ENCODE measurements at places on chromosomes 1 and 21.
A peak's percentile ranks its signal among the peaks of the same experiment; 100 is the strongest.

DNA sequence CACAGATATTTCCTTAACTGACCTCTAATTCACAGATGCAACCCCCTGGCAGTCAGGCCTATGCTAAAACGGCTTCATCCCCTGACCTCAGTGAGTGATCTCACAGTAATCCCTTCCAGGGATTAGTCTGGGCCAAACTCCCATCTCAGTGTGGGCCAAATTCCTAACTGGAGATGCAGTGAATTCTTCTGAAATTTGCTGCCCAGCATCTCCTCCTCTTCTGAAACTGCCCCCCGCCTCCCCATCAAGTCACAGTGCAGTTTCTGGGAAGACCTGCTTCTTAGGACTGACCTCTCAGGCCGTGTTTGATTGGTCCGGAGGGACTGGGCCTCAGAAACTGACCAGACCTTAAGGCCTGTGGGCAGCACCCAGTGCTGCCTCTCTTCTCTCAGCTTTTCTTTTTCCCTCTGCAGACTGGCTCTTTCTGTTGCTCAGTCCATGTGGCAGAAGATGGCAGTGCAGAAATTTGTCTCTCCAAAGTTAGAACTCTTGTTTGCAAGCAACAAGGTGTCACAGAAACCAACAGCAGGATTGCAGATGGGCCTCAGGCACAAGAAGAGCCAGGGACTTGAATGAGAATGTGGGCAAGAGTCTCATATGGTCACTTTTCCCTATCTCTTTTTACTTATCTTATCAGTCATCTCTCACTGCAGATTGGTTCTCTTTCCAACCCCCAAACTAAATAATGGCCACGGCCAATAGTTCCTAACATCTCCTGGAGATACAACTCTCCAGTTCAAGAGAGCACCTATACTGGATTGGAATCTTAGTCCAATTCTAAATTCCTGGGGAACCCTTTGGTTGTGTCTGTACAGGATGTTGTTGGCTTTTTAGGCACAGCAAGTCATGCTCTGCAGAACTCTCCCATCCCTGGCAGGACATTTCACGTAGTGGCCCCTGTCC lies 95.5 kb upstream of the RALGPS2 start:
- no peak for DNase-seq

DNA sequence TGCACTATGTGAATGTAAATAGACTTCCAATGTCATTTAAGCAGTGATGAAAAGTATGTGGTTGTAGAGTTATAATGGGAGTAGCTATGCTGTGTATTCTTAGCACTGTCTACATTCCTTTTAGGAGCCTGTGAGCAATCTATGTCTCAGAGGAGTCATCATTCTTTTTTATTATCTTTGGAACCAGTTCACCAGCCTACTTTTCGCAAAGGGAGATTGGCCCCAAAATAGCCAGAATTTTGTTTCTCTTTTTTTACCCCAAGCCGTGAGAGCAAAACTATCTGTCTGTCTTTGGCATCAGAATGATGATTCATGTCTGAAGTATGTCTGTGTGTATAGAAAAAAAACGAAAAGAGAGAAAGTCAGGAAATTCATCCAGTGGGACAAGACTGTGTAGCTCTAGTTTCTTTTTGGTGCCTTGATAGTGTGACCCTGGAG lies 44.2 kb downstream of the OSBPL9 start:
- DNase-seq = no peak

DNA sequence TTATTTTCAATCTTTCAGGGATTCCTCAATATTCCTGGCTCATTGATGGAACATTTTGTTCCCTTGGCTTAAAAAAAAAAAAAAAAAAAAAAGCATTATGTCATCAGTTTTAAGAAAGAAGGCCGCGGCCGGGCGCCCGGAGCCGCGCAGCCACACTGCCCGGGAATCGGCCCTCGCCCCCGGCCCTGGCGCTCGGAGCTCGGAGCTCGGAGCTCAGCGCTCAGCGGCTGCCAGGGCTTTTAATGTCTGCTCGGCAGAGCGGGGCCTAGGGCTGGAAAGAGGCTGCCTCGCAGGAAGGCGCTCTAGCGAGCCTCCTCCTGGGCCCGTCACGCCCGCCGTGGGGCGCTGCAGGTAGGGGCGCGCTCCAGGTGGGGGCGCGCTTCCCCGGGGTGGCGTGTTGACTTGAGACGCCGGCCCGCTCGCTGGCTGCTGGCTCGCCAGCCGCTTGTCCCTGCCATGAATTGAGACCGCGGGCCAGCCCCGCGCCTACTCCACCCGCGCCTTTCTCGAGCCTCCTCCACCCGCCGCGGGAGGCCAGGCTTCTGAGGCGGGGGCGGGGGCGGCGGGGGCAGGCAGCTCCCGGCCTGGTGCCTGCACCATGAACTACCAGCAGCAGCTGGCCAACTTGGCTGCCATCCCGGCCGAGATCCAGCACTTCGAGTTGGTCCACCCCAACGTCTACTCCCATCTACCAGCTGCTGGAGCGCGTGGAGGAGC lies 5.4 kb upstream of the TDRD5 start:
- DNase-seq = no peak

DNA sequence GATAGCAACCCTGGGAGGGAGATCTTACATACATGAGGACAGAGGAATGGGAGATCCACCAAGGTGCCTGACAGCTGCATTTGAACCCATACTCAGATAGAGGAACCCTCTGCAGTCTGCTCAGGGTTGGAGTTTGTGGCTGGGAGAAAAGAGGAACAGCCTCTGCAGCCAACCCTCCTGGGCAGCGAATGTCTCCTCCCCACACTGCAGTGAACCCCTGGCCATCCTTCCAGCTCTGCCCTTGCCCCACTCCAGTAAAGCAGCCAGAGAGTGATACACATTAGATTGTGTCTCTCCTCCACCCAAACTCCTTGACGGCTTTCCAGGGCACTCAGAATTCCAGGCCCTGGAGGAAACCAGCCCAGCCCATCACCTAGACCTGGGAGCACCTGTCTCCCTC lies 137.7 kb downstream of the RUNX1 start:
- no peak for DNase-seq

DNA sequence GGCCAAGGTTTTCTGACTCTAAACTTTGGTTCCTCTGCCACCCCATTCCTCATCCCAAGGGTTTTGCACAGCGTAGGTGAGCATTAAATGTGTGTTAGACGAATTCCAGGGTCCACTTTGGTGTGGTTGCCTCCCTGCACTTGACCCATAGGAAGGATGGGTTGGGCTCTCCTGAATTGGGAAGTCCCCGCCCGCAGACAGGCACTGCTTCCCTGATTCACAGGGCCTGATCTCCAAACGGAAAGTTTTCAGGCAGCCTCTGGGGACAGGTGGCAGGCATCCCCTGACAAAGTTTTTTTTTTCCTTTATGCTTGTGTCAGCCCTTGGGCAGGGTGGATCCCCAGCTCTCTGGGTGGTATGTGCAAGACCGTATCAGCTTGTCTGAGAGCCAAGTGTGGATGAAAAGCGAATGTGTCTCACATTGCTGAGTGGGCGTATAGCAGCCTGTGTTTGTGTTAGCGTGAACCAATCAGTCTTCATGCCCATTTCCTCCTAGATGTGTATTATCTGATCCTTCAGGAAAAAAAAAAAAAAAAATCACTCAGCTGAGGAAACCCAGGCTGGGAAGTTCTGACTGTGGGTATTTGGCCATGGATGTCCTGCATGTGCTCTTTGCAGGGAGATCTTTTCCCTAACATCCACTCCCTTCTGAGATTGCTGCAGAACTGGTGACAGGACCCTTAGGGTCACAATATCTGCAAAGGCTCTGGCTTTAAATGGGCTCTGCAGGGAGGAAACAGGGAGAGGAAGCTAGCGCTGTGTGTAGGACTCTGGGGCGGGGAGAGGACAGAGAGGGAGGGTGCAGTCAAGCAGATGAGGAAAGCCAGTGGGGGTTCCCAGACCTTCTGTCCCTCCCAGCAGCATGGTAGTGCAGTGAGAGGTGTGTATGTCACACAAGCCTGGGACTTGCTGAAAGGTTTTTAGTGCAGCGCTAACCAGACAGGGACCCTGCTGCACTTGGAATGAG lies 42.2 kb upstream of the TRABD2B start:
- no peak for DNase-seq

DNA sequence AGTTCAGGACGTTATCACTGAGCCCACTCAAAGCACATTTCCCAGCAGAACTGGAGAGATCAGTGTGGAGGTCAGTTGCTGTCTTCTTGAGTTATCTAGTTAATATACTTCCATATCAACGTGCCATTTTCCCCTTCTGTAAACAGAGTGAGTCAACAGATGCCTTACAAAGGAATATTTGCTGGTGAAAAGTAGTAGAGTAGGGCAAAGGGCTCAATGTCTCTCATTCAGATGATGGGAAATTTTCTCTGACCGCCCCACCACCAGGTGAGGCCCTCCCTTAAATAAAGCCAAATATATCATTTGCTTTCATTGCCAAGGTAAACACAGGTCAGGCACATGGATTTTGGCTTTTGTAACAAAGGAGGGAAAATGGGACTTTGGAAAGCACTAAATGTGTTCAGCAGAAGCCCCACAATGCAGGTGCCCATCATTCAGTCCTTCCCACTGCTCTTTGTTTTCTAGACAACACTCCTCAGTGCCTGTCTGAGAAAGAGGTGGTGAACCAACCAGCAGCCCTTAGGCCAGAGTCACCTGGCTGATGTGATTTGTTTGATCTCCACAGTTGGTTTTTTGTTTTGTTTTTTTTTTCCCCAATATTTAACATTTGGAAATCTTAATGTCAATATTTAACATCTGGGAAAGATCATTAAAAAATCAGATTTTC lies 40.5 kb upstream of the SAMD13 start:
- no peak for DNase-seq

- no peak for DNase-seq
Measured at GRCh38 chr21:37348664-37349063, 17.9 kb upstream of the DYRK1A start.

DNA sequence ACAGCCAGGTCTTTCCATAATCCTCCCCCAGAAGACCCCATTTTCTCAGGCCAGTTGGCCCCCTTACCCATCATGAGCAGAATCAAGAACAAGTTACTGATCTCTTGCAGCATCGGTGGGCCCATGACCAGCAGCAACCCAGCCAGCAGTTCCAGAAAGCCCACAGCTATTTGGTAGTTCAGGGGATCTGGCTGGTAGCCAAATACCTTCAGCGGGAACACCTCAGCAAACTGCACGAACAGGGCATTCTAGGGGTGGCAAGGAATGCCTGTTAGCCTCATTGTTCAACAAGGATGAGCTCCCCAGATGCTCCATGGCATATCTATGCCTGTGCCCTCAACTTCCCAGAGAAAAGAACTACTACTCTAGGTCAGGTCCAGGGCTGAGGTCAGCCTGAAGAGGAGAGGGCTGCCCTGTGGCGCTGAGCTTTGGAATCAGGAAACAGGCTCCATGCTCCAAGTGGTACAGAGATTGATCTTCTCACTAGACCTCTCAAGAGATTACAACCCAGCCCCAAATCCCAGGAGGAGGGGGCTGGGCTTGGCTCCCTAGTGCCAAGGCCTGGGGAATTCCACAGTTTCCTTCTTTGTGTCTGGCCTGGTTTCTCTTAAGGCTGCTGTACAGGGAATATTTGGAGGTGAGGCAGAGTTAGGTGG lies 1.3 kb downstream of the TMEM35B start:
- DNase-seq = no peak

DNA sequence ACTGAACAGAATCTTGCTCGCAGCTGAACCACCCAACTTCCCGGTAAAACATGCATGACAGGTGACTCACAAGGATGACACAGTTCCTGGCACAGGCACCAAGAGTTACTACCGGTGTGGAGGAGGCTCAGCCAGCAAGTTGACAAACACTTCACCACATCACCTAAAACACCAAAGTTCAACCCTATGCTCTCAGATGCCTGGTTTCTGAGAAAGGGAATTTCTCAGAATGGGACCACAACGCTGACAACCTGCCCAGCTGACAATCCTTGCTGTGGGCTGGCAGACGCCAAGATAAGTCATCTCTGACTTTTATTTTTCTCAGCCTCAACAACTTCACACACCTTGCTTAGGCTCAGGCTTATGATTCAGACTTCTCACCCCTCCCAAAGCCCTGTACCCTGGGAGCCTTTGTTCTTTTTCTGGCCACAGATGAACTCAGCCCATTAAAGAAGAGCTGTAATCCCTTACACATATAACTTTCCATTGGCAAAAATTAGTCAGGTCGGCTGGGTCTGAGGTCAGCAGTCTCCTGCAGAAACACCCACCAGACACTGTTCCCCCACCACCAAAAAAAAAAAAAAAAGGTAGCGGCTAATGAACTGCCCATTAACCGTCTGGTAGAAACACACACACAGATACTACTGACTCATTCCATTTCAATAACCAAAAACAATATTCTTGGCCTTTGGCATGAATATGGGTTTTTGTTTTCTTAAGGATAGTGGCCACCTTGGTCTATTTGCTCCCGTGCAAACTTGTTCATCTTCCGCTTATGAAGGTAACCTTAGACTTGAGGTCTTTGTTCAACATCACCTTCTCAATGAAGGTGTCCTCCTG lies 10.8 kb upstream of the TIAM1 start:
- peak; percentile 68 for DNase-seq

DNA sequence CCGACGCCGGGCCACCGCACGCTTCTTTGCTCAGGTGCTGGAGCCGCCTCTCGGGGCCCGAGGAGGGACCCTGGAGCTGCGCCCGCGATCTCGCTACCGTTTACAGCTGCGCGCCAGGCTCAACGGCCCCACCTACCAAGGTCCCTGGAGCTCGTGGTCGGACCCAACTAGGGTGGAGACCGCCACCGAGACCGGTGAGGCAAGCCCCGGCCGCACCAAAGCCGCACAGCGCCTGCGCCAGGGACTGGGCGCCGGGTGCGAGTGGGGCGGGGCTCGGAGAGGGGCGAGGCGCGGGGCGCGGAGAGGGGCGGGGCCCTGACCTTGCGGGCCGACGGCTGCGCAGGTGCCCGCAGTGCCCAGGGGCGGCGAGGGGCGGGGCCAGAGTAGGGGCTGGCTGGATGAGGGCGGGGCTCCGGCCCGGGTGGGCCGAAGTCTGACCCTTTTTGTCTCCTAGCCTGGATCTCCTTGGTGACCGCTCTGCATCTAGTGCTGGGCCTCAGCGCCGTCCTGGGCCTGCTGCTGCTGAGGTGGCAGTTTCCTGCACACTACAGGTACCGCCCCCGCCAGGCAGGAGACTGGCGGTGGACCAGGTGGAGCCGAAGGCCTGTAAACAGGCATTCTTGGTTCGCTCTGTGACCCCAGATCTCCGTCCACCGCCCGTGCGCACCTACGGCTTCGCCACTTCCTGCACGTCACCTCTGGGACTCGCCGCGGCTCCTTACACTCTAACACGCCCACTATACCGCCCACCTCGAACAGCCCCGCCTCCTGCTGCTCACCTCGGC lies 9.8 kb upstream of the CDC20 start:
- peak; percentile 53 for DNase-seq

Measured in activated gamma-delta T cell treated with Interleukin-2 at 50 U/mL for 16 hours (primary cell).